Stimulated activated CD8-positive, alpha-beta memory T cell treated with anti-CD3 and anti-CD28 coated beads, Interleukin-15, amount 100 ng/mL, for 24 hours (primary cell): ENCODE measurements at places on chromosomes 11 and 22.

GRCh38 chr22:25750569-25751173, 8.7 kb downstream of the MYO18B start:
- DNase-seq, result no peak

GRCh38 chr11:59117774-59118173, 10.7 kb downstream of the FAM111B start:
- DNase-seq, result no peak

GRCh38 chr11:102448869-102449224, 3.7 kb downstream of the TMEM123 start:
- DNase-seq, result no peak

- DNase-seq, result no peak
Measured at GRCh38 chr11:44690651-44691050, 36.1 kb upstream of the TSPAN18 start.

- DNase-seq, result no peak
Measured at GRCh38 chr11:20109731-20110445, 50.4 kb downstream of the DBX1 start.

- DNase-seq, result no peak
Measured at GRCh38 chr11:30018495-30018894, 1.7 kb upstream of the KCNA4 start.
